ENCODE measurements at places on chromosomes 2 and 18.

DNA sequence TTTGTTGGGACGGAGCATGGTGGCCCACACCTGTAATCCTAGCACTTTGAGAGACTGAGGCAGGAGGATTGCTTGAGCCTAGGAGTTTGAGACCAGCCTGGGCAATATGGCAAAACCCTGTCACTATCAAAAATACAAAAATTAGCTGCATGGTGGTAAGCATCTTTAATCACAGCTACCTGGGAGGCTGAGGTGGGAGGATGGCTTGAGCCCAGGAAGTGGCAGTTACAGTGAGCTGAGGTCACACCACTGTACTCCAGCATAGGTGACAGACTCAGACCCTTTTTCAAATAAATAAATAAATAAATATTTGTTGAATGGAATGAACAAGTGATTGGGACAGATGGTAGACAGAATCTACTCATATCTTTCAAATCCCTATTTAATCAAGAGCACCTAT lies 5.7 kb upstream of the ITPRIPL1 start:
- no peak for DNase-seq

- DNase-seq, result no peak
These were observed 57.0 kb downstream of the NRXN1 start for GRCh38 chr2:50974940-50975339.

DNA sequence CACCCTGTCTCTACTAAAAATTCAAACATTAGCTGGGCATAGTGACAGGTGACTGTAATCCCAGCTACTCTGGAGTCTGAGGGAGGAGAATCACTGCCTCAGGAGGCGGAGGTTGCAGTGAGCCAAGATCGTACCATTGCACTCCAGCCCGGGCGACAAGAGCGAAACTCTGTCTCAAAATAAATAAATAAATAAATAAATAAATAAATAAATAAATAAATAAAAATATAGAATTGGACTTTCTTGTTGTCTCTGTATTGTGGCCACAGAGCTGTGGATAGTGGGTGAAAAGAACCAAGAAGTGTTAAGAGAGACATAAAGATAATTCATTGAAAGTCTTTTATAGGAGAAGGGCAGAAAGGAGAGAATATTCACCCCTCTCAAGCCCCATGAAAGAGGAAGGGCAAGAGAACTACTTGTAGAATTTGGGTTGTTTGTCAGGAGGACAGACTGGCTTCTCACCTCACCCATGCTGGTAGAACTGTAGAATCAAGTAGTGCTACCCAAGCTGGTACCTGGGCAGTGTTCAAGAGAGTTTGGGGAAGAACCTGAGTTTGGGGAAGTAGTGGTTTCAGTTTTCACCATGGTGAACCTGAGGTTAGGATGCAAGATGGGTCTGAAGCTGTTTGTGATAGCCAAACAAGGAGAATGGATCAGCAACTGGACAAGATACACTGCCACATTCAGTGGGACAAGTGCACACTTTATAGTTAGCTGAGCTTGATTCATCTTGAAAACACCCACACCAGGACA lies 256.5 kb downstream of the CD226 start:
- DNase-seq, result no peak

DNA sequence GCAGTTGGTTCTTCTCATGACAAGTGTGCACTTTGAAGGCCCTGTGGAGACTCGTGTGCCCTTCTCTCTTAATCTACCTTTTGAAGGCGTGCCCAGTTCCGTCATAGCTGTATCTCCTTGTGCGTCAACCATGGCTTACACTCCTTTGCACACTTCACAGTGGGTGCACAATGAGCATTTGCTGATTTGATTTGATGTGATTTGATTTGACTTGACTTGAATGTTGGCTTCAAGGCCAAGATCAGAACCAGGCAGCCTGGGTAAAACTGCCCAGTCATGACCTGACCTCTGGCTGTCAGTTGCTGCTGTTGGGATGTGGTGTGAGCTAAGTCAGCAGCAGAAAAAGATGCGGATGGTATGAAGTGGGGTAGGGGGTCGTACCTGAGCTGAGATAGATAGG lies 670.3 kb upstream of the HS6ST1 start:
- no peak for DNase-seq

DNA sequence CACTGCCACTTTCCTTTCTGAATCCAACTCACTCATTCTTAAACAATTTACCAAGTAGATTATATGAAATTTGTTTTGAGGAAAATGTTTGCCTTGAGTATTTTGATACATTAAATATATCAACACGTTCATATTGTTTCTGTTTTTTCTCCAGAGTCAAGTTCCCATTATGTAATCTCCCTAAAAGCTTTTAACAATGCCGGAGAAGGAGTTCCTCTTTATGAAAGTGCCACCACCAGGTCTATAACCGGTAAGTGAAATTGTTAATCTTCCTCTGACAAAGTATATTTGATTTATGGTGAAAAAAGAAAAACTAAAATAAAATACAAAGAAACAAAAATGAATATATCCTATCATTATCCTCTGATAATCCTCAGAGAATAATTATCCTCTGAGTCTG lies 838.6 kb downstream of the MBD2 start:
- DNase-seq, result no peak

- DNase-seq, result no peak
These were observed 23.4 kb downstream of the TMEM177 start for GRCh38 chr2:119702203-119702917.

DNA sequence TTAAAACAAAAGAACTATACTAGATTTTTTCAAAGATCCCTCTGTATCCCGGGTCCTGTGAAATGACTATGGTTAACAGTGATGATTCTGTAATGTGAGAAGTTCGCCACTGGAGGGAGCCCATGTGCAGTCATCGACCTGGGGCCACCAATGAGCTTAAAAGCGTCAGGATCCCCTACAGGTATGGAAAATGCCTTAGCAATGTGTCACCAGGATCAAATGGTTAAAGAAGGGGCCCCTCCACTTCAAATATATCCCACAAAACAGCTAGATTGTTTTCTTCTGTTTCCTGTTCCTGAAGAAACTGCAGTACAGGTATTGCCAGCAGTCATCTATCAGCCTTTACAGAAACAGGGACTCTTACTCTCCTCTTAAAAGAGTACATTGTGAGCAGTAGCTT lies 15.3 kb downstream of the CHRNA1 start:
- peak; percentile 69 for DNase-seq

- DNase-seq, result no peak
These were observed 286.0 kb upstream of the CCDC68 start for GRCh38 chr18:55245211-55245614.

GRCh38 chr2:48448274-48449061 lies 81.5 kb upstream of the STON1 start:
- DNase-seq, result no peak

DNA sequence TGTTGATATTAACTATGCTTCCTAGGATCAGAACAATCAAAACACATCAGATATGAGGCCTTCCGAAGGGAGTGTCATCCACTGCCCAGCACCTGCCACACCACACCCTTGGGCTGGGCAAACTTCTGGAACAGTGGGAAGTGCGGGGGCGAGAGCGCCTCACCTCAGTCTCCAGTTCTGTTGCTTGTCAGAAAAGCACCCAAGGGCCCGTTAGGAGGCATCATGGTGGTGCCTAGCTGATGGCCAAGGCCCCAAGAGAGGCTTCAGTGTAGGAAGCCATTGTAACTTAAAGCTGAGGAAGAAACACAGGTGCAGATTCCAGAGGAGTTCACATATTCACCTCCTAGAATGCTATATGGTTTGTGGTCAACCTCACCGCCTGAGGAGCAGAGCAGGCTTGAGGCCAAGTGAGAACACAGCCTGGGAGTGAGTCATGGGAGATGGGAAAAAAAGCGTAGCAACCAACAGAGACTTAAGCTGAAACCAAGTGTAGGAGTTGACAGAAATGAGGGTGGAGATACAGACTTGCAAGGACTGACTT lies 85.1 kb upstream of the ATL2 start:
- peak; percentile 77 for DNase-seq

DNA sequence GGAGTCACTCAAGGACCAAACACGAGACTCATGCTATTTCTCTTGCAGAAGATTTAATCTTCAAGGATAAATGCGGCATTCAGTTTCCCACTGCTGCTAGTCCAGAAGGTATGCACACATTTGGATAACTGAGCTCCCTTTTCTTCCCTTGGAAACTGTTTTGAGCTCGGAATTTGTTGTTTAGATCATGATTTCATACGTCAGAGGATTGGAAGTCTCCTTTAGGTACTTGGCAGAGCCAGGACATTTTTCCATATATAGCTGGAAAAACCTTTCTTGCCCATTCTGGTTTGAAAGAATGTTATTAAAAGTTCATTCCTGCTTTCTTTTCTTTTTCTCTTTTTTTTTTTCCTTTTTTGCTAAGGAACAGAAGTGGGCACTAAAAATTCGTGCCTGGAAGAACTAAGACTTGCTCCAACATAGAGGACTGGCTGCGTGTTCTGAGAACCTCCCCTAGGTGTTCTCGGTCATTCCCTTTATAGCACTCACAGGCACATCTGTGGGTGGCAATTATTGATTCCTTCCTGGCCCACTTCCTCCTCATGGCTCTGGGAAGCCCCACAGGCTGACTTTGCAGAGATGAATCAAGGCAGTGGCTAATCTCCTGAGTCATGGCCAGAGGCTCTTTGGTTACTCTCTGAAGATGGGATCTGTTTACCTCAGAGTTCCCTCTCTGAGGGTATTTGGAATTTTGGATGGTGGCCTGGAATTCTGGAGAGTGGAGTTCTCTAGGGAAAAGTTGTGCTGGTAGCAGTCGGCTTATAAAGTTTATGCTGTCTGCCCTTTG lies 104.8 kb downstream of the PLCL1 start:
- no peak for DNase-seq

DNA sequence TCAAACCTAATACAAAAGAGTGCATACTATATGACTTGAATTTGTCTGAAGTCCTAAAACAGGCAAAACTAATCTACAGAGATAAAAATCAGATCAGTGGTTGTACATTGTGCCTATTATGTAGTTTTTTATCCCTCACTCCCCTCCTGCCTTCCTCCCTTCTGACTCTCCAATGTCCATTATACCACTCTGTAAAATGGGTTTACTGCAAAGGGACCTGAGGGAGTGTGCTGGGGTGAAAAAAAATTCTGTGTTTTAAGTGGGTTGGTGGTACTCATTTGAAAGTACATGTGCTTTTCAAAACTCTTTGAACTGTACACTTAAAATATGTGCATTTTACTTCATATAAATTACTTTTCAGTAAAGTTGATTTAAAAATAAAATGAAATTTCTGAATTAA lies 89.0 kb upstream of the UBE2E3 start:
- DNase-seq, result no peak

GRCh38 chr2:33158482-33159003 lies 211.8 kb downstream of the LTBP1 start:
- no peak for DNase-seq

- DNase-seq, result no peak
These were observed 69.3 kb downstream of the NPAS2 start for GRCh38 chr2:100889286-100889685.

DNA sequence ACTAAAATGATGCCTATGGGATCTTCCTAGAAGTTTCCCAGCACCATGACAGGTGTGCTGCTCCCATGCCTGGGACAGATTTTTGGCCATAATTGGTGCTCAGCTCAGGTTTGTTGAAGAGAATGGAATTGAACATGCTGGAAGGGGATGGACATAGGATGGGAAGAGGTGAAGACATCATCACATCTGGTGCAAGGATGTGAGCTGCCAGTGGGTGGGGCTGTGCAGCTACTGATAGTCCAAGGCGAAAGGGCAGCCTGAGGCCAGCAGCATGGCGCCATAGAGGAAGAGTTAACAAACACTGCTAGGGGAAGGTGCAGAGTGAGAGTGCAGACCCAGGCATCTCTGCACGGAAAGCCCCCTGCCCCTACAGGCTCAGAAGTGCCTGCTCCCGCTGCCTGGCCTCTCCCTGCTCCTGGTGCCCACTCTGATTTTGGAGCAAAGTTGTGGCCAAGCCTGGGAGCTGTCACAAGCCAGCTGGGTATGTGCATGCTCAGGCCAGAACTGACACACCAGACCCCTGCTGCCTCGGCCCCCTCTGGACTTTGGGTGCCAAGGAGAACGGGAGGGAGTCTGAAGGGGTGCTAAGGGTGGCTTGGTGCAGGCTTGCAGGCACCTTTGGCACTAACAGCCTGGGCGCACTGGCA lies 178.6 kb downstream of the ZBTB7C start:
- peak; percentile 9 for DNase-seq

GRCh38 chr2:100367163-100367562 lies 44.9 kb upstream of the LONRF2 start:
- DNase-seq, result no peak

DNA sequence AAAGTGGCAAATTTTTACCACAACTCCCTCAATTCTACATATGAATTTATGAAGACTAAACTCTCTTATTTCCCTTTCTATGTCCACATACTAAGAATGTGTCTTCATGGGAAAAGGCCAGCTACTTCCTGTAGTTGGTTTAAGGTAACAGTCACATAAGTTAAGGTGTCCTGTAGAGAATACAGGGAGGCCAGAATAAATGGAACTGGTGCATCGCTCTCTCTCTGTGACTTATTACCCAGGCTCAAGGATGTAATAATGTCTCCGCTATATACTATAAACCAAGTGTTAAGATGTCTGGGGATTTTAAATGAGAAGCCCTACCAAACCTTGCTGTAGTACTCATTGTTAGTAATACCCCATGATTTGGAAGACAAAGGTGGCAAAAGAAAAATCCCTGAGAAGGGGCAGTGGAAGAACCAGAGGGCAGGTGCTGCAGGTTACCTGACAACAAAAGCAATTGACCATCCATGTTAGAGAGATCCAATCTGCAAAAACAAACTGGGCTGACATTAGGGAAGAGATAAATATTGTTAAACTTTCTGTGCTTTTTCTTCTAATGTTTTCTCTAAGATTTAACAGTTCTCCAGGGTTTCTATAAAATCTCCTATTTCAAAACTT lies 372.8 kb downstream of the TMX3 start:
- no peak for DNase-seq

GRCh38 chr2:231228974-231229529 lies 30.6 kb downstream of the ARMC9 start:
- no peak for DNase-seq

DNA sequence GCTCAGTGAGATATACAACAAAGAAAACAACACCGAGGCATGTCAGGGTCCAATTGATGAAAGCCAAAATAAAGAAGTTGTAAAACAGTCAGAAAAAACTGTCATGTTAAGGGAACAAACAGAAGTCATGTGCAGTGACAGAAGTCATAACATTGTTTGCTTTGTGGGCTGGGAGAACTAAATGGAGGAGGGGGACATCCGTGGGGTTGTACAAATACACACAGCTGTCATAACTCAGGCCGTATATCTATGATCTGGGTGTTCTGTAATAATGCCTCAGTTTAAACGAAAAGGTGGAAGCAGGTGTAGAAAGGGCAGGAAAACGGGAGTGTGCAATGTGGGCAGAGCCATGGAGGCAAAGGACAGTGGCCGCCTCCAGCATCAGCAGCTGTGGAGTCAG lies 27.3 kb downstream of the TIMM21 start:
- no peak for DNase-seq

GRCh38 chr2:54227798-54228197 lies 28.2 kb downstream of the TSPYL6 start:
- DNase-seq, result no peak

DNA sequence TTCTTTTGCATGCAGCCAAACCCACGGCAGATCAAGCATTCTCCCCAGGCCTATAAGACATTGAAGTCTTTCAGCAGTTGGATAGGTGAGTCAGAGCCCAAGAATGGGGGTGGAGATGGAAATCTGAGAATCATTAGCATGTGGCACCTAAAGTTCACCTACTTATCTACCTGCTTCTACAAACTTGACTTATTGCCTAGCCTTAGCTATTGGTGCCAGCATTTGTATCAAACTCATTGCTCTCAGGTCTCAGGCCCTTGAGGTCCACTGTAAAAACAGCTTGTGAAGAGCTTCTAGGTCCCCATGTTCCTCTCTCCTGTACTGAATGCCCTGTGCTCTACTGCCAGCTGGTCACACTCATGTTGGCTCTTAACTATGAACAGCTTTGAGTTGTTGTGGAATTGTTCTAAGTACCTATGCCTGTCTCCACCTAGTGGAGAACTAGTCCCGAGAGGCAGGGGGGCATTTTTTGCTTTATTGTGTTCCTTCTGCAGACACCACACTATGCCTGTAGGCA lies 278.4 kb upstream of the SPRED2 start:
- no peak for DNase-seq

Measured in stimulated activated CD4-positive, alpha-beta T cell treated with anti-CD3 and anti-CD28 coated beads, Interleukin-1b, Interleukin-23, amount 100 ng/mL, for 48 hours (primary cell).